Activated naive CD4-positive, alpha-beta T cell treated with anti-CD3 and anti-CD28 coated beads for 36 hours (primary cell): ENCODE measurements at places on chromosomes 11 and 22. TPM values are rescaled to one million over a fixed set of nuclear protein-coding genes. Genes with fewer than 3 reads are reported as not detected.

Gene FGF4
- not detected for total RNA-seq

DNA sequence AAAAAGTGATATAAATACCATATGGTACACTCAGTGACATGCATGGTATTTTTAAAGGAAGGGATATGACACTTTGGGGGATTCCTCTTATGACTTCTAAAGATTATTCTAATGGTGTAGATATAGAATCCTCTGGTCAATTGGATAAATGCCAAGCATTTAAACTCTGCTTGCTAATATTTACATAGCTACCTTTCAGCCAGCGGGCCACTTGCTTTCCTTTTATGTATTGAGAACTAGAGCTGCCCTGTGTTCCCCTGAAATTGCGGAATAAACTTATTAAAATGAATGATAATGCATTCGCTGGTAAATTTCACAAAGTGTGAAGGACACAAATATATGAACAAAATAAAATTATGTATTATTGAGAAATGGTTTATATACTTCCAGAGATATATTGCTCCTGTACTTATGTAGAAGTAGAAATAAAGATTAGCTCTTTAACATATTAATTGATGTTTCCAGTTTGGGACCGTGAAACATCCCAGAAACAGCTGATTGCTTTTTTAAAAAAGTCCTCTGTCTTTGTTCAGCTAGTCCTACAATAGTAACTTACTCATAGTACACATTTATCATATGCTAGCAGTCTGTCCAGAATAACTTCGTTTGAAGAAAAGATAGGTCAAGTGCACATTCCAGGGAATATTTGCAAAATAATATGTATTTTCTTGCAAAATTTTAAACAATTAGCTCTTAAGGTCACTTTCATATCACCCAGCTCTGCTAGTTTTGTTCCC lies 40.1 kb upstream of the CARD18 start:
- no peak for DNase-seq

Gene NEFH
- total RNA-seq = 2.5 TPM

GRCh38 chr11:7520011-7520942 lies 6.5 kb downstream of the PPFIBP2 start:
- DNase-seq = no peak

- no peak for DNase-seq
These were observed 35.5 kb upstream of the NCAM1 start for GRCh38 chr11:112925516-112926310.

GRCh38 chr11:12134236-12134585 lies 23.8 kb downstream of the MICAL2 start:
- no peak for DNase-seq

Gene HSPB2
- total RNA-seq = not detected

Gene AKIP1
- total RNA-seq = 43.9 TPM

Gene EXPH5
- total RNA-seq = 2.9 TPM

GRCh38 chr22:43159484-43160178 lies 8.3 kb downstream of the TSPO start:
- DNase-seq = no peak

- no peak for DNase-seq
These were observed 741.7 kb downstream of the NELL1 start for GRCh38 chr11:21411104-21411503.

- no peak for DNase-seq
These were observed 112.1 kb upstream of the BDNF start for GRCh38 chr11:27812341-27812740.

Gene SLC22A6
- total RNA-seq = not detected

- DNase-seq = peak; percentile 14
These were observed 44.5 kb downstream of the SC5D start for GRCh38 chr11:121337078-121337477.

DNA sequence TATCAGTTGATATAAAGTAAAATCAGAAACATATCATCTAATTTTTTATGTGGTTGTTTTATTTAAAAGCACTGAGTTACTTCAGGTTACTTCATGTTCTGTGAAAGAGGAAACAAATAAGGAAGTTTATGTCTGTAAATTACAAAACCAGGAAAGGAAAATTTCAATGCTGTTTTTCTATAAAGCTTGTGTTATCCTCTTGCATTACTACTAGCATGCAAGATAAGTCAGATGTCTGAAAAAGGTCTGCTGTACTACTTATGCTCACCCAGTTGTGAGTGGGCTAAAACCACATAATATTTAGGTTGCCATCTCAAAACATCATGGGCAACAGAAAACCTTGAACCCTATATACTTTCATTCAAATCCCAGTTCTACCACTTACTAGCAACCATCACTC lies 121.5 kb downstream of the ATG16L2 start:
- no peak for DNase-seq

DNA sequence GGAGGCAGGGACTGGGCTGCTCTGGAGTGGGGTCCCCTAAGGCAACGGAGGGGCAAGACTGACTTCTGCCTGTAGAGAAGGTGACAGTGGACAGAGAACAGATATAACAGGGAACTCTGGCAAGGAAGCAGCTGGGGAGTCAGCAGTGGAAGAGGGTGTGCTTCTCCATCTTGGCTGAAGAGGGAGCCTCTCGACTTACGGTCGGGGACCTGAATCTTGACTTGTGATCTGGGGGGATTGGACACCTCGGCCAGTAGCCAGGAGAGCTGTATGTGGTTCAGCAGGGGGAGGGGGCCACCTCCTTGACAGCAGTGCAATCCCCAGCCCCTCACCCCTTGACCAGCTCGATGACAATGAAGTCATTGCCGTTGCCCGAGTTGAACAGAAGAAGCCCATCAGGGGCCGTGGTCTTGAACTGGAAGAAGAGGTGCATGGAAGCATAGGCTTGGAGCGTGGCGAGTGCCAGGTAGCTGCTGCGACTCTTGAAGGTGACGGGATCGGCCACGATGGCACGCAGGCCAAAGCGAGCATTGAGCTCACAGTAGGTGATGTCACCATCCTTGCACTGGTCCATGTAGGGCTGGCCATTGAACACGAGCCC lies 60.0 kb downstream of the SLC22A12 start:
- no peak for DNase-seq

- DNase-seq = no peak
These were observed 164.2 kb upstream of the B3GAT1 start for GRCh38 chr11:134576286-134576685.

GRCh38 chr22:49838771-49839717 lies 11.4 kb upstream of the BRD1 start:
- peak; percentile 90 for DNase-seq

GRCh38 chr22:37609240-37610152 lies 862 bp downstream of the GGA1 start:
- DNase-seq = peak; percentile 55

DNA sequence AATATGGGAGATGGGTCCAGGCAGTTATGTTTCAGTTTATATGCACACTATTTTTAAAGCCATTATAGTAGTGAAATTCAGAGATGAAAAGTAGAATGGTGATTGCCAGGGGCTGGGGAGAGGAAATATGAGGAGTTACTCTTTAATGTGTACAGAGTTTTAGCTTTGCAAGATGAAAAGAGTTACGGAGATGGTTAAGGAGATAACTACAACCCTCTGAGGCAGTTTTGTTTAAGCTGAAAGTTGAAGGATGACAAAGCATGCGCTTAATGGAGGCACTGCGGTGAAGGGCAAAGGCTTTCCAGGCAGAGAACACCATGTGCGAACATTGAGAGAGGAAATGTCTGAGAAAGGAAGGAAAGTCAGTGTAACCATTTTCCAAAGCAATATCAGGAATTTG lies 18.2 kb upstream of the BMAL1 start:
- peak; percentile 14 for DNase-seq

Gene ADM2
- 8.3 TPM for total RNA-seq

DNA sequence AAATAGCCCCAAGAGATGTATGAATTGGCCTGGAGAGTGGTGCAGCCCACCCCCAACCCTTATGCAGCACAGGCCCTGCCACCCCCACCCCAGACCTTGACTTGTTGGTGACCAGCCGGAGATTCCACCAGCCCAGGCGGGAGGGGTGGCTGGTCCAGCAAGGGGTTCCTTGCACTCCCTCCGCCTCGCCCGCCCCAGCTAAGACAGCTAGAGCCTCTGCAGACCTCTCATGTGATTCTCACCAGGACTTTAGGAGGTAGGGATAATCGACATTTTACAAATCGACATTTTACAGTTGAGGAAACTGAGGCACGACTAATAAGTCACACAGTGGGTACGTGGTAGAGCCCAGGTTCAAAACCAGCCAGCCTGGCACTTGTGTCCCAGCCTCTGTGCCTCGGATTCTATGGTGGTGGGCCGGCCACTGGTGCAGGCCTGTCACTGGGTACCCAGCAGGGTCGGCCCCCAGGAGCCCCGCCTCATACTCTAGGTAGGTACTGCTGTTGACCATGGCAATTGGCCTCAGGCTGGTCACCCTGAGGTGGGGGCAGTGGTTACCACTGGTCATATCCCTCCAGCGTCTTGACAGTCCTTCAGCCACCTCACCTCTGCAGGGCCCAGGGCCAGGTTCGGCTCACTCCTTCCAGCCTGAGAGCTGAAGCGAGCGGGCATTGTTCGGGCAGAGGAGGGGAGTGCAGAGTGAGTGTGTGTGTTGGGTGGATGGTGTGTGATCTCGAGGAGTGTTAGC lies 35.0 kb upstream of the MYRF start:
- no peak for DNase-seq

- DNase-seq = no peak
These were observed 37.8 kb upstream of the CELSR1 start for GRCh38 chr22:46574993-46575910.

DNA sequence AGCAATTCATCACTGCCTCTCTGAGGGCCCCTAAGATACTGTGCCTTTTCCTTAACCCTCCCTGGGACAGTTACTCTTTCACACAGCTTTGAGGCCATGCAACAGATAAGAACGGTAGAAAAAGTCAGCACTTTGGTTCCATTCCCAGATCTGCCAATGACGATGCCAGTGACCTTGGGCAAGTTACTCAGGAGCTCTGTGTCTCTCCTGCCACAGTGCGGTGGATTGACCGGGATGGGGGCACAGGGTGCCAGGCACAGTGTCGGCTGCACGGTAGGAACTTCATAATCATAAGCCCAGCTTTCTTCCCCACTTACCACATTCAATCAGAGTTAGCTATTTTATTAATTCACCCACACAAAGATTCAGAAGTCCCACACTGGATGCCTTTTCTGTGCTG lies 1041.8 kb downstream of the TBC1D22A start:
- DNase-seq = no peak

- no peak for DNase-seq
These were observed 4.9 kb upstream of the NUDT8 start for GRCh38 chr11:67634366-67635230.

Gene TRIM49
- not detected for total RNA-seq

Gene TMEM135
- 21.8 TPM for total RNA-seq

- DNase-seq = peak; percentile 48
These were observed 32.3 kb downstream of the ACO2 start for GRCh38 chr22:41501209-41501608.

DNA sequence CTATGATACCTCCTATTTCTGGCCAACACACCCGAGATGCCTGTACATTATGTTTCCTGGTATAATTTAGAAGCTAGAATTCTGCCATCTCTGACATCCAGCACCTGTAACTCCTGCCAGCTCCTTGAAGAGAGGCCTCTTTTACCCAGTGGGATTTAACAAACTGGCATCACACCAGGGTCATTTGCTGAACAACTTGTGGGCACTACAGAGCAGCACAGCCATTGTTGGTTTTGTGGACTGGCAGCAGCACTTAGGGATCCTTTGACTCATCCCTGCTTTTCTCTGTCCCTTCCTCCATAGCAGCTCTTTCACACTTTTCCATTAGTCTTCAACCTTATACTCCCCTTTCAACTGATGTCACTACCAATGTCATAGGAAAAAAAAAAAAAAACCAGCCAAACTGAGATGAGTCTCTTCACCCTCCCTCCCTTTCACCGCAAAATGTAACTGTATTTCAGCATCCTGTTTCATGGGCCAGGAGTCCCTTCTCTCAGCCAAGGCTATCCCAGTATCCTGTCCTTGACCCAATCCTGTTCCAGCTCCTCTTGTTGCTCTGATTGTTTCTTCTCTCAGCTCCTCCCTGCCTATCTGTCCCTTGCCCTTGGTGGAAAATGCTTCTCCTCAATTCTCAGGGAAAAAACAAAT lies 68.7 kb downstream of the PPFIBP2 start:
- no peak for DNase-seq

DNA sequence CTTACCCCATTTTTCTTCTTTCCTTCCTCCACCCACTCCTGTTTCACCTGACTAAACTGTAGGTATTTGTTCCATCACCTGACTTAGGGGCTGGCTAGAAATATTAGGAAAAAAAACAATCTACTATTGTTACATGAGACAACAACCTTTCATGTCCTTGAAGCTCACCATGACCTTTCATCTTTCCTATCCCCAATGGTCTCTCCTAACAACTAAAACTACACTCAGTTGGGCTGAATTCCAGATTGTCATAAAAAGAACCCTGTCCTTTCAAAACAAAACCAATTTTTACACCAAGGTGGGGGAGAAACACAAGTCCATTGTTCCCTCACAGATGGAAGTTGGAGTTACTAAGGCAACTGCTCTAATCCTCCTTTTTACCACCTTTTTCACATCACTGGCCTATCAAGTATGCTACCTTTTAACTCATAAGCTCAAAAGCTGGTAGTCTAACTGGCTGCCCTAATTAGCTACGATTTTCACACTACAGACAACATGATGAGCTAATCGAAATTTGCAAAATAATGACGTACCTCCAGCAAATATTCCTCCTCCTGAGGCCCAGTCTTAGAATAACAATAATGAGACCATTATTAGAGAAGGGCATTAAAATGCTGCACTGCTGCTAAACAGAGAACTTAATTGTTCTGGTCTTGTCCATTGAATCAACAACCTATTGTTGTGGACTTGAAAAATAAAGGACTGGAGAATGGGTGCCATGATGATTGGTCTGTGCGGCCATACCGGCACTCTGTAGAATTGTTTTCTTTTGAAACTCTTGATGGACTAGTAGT lies 46.5 kb upstream of the SOX6 start:
- no peak for DNase-seq

Gene FSHB
- not detected for total RNA-seq

- DNase-seq = peak; percentile 75
These were observed 90.3 kb upstream of the MTMR2 start for GRCh38 chr11:96014217-96014616.

Gene SUSD2
- total RNA-seq = 0.22 TPM

DNA sequence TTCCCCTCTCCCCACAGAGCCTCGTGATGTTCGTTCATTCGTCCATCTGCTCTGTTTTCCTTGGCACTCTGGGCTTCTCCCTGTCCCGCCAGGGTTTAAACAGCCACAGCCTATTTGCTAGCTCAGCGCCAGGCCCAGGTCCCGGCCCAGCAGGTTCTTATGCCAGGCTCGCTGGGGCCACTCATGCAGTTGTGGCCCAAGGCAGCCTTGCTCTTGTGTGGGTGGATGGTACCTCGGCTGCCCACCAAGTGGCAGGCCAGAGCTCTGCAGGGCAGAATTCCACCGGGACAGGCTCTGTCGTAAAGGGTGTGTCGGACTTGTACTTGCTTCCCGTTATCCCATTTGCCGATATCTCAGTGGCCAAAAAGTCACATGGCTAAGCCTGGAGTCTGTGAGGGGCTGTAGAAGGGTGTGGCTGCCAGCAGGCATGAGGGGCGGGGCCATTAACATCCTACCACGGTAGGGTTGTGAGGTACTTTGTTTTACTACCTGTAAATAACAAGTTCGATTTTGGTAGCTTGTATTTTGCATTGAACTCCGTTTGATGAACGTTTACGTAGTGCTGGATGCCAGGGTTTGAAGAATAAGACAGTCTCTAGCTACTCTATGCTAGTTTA lies 7.9 kb downstream of the FAM118A start:
- DNase-seq = no peak
